Type B pancreatic cell (in vitro differentiated cells): ENCODE measurements at places on chromosomes 1 and 21. TPM values are rescaled to one million over a fixed set of nuclear protein-coding genes. Genes with fewer than 3 reads are reported as not detected.

Gene PTCH2
- 1.6 and 3.4 TPM in 2 replicates for total RNA-seq

Gene KRTAP7-1
- total RNA-seq, result not detected in 2 replicates

Gene KCNAB2
- 1.7 and 7.2 TPM in 2 replicates for total RNA-seq

Gene KCNJ15
- 3.9 and 4.9 TPM in 2 replicates for total RNA-seq

Gene KRTAP13-1
- not detected in 2 replicates for total RNA-seq

Gene SLC16A4
- 2.0 and 5.4 TPM in 2 replicates for total RNA-seq

Gene DAB1
- 7.2 and 7.3 TPM in 2 replicates for total RNA-seq

Gene WDR64
- not detected in 2 replicates for total RNA-seq

Gene IL19
- total RNA-seq, result not detected in 2 replicates

Gene NCAM2
- 5.3 and 22.6 TPM in 2 replicates for total RNA-seq
